EH (cell line): ENCODE measurements at places on chromosomes 7 and 10.

DNA sequence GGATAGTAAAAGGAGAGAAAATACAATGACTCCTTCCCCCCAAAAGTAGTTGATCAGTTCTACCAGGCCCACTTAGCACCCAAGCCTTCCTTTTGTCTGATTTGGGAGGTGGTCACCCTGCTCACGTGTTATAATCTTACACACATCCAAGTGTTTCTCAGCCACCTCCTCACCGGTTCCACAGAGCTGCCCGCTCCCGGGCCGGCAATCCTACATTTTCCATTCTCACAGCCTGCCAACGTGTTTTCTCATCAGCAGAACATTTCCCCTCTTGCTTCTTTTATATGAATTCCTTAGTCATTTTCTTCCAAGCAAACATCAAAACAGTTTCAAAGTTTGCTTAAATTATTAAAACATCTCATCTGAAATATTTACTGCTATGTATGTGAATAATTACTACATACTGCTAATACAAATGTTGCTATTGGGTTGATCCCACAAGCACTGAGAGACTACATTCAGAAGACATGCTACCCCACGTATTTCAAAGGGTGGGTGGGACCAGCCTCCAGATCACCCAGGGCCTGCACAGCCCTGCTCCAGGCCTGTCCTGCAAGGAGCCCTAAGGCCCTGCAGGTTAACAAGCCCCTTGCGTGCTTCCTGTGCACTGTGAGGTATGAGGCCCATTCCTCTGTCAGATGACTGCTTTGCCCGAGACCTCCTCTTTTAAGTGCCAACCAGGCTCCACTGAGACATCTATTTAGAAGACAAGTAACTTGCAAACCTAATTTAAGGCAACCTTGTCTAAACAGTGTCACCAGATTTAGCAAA lies 75.3 kb downstream of the GRB10 start:
- DNase-seq: no peak

DNA sequence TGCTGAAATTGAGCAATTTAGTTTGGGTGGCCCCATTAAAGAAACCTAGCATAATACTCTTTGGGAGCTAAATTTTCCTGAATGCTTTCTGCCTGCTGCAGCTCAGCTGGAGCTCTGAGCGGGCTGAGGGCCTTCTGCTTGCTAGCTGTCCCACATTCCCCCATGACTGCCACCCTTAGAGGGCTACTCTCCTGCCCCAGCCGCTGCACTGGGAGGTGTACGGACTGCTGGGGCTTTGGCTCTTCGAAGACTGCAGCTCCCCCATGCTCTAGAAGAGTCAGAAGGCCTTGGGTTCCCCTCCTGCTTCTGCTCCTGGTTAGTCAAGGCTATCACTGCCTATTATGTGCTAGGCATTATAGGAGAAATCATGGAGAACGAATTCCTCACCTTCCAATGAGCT lies 31.5 kb downstream of the BLVRA start:
- DNase-seq: no peak

DNA sequence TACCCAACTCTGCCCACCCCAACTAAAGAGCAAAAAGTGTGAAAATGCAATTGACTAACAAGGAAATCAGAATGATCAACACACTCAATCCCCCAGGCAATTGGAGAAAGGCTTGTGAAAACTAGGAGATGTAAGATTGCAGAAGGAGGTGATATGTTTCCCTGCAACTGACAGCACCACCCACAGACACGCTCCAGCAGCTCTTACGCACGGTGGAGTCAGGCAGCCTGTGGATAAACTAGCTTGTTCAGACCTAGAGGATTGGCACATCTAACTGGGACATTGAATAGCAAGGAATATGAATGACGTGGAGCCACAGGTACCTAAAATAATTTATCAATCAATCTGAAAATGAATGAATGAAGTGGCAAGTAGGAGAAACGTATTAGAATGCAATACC lies 125.7 kb upstream of the MYO3A start:
- no peak for DNase-seq

GRCh38 chr10:16966991-16967865 lies 150.0 kb upstream of the RSU1 start:
- DNase-seq: peak; percentile 91

GRCh38 chr7:91550931-91551330 lies 286.7 kb downstream of the FZD1 start:
- DNase-seq: no peak

DNA sequence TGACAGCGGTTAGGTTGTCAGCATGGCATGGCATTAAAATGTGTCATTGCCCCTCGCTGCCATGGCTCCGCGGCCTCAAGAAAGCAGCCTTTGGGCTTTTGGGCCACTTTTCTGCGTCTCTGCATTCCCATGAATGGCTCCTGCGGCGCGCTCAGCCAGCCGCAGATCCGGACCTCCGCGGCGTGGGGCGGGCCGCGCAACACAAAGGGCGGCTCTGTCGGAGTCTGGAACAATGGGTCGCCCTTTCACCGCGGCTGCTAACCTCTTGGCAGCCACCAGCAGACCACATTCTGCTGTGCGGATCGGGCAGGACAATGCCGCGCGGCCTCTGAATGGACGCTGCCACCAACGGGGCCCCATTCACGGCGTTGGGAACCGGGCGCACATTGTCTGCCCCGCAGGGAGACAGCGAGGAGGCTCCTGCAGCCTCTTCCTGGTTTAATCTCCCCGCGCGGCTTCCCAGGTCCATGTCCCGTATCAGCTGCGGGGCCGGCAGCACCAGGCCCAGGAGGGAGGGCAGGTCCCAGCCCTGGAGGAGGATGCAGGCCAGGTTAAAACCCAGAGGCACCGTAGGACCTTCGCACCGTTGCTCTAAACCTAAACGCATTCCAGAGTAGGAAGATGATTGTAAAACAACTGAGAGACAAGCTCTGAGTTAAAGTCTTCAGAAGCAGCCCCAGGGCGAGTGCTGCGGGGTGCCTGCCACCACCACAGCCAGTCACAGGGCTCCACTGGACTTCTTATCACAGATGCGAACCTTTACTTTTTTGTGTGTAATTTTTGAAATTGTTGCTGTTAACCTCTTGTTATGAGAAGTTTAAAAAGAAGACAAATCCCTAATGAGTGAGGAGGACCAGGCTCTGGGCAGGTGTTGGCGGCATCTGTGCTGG lies 71.6 kb downstream of the NKX6-2 start:
- DNase-seq: no peak

DNA sequence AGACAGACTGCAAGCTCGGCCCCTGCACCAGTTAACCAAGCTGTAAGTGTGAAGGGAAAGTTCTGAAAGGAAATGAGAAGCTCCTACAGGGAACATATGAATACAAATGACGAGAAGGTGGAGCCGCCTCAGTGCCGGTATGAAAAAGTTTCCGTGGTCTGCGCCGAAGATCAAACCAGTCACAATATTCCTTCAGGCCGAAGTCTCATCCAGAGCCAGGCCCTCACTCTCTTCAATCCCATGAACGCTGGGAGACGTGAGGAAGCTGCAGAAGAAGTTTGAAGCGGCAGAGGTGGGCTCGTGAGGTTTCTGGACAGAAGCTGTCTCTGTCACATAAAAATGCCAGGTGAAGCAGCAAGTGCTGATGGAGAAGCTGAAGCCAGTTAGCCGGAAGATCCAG lies 71.9 kb downstream of the CFAP46 start:
- DNase-seq: no peak

DNA sequence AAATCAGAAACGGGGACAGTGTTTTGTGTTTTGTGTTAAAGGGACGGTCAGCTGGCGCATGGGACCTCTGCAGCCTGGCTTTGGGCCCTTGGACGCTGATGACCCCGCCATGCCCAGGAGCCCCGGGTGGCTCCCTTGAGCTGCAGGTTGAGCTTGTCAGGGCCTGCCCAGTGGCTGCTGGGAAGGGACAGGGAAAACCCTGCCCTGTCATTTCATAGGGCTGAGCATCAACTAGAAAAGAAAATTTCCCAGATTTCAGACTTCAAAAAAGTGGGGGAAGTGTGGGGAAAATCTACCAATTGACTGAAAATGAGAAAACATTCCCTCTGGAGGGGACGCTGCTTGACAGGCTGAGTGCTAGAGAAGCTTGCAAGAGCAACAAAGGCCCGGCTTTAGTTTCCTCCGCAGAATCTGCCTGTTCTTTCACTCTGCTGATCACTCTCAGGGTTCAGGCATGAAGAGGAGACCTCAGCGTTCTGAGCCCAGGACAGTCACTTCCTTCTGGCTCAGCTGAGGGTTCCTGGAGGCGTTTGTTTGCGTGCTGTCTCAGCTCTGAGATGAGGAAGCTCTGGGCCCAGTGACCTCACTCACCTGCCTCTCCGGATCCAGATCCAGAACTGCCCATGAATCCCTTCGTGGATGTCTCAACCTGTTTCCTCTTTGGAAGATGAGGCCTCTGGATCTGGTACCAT lies 18.6 kb upstream of the DNAJB6 start:
- peak; percentile 70 for DNase-seq

- peak; percentile 82 for DNase-seq
These were observed 53.0 kb upstream of the MAGI2 start for GRCh38 chr7:79506481-79506880.

DNA sequence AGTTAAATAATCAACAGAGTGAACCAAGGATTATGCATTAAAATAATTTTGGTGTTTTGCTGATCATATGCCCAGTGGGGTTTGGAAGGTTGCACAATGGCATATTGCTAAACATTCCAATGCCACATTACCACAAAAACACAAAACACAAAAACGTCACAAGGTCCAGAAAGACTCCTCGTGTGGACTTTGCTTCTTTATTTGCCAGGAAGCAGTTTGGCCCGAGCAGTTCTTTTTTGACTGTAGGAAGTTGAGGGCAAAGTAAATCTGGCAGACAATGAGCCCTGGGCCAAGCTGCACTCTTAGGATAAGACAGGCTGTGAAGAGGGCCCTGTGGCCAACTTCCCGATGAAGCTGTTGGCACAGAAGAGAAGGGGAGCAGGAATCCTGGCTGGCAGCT lies 39.2 kb upstream of the SLC35B4 start:
- no peak for DNase-seq

GRCh38 chr7:73811760-73812168 lies 19.0 kb upstream of the CLDN4 start:
- peak; percentile 75 for DNase-seq

- no peak for DNase-seq
These were observed 24.0 kb downstream of the HOXA1 start for GRCh38 chr7:27071622-27072390.

GRCh38 chr7:151796091-151796870 lies 80.6 kb downstream of the PRKAG2 start:
- DNase-seq: peak; percentile 60

GRCh38 chr7:341841-342638 lies 52.1 kb downstream of the FOXL3 start:
- no peak for DNase-seq

- DNase-seq: peak; percentile 9
These were observed 110.2 kb downstream of the ST8SIA6 start for GRCh38 chr10:17344206-17344605.

- DNase-seq: no peak
These were observed 661.2 kb upstream of the GALNT17 start for GRCh38 chr7:70470746-70471145.

- no peak for DNase-seq
These were observed 198.4 kb upstream of the KIAA1217 start for GRCh38 chr10:24010436-24010970.

GRCh38 chr7:133275008-133275407 lies 22.1 kb downstream of the EXOC4 start:
- no peak for DNase-seq

DNA sequence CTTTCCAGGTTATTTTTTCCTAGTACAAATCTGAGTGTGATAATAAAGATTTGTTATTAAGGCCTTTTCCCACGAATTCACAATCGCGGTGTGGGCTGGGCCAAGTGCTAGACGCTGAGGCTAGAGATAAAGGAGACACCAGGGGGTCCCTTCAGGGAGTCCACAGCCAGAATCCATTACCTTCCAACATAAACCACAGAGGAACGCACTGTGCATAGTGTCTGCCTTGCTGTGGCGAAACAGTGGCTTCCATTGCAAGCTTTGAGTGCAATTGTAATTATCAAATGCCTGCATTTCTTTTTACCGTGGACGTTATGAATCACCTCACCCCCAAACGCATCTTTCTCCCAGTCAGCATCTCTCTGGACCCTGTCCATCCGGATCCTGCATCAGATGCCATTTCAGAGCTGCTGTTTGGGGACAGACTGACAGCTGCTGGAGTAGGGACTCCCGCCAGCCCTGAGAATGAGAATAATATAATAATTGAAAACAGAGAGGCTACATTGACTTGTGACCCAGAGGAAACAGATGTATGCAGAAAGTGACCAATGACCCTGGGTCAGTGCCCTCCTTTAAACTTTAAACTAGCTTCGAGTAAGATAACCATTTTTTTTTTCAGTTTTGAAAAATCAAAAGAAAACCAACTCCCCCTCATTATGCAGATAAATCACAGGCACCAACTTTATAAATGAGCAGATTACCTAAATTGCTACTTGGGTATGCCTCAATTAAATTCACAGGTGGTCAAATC lies 456.2 kb upstream of the NRP1 start:
- DNase-seq: no peak

- no peak for DNase-seq
These were observed 23.7 kb downstream of the FGF8 start for GRCh38 chr10:101752241-101752640.

- DNase-seq: no peak
These were observed 40.8 kb upstream of the DLD start for GRCh38 chr7:107850216-107850615.

- DNase-seq: no peak
These were observed 282.4 kb downstream of the ADARB2 start for GRCh38 chr10:1454951-1455350.
